Keratinocyte (primary cell): ENCODE measurements at places on chromosomes 6 and 20.
A peak's percentile ranks its signal among the peaks of the same experiment; 100 is the strongest.

- no peak for DNase-seq
These were observed 174.3 kb downstream of the TFAP2B start for GRCh38 chr6:50992704-50993625.

DNA sequence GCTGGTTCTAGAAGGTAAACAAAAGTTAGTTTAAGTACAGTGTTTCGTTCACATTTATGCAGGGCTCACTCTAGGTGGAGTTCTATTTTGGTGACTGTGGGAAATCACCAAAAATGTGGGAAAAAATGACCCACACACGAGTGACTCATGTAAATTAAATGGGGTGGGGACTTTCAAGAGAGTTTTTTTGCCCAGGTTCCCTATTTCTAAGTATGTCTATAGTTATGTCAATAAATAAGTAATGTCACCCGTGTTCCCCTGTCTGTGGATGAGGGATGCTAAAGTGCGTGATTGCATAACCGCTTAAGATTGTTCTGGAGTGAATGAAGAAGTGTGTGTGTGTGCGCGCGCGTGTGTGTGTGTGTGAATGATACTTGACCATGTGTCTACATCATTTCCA is 69.1 kb downstream of the MYB start:
- no peak for DNase-seq

DNA sequence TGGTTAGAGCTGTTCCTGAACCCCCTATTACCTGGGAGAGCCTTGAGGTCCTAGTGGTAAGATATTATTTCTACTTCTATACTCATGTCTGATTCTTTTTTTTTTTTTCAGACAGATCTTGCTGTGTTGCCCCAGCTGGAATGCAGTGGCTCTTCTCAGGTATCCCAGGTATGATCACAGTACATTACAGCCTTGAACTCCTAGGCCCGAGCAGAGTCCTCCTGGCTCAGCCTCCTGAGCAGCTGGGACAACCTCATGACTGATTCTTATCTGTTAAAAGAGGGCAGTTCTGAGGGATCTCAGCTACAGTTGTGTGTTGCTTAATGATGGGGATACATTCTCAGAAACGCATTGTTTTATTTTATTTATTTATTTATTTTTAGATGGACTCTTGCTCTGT is 30.2 kb downstream of the BAK1 start:
- DNase-seq, result no peak

DNA sequence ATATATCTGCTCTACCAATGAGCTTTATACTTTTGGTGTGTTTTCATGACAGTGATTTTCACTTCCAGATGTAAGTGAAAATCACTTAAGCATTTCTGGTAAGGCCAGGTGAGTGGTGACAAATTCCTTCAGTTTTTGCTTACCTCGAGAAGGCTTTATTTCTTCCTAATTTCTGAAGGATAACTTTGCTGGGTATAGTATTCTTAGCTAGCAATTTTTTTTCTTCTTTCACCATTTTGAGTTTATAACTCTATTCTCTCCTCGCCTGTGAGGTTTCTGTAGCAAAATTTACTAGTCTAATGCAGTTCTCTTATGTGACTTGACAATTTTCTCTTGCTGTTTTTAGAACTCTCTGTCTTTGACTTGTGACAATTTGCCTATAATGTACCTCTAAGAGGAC is 7.1 kb downstream of the FHL5 start:
- DNase-seq, result no peak

GRCh38 chr6:23584134-23584763 is 541.8 kb upstream of the NRSN1 start:
- DNase-seq, result no peak

- DNase-seq, result no peak
These were observed 14.3 kb upstream of the SPO11 start for GRCh38 chr20:57315083-57315975.

- no peak for DNase-seq
These were observed 40.3 kb downstream of the TRERF1 start for GRCh38 chr6:42411406-42411805.

DNA sequence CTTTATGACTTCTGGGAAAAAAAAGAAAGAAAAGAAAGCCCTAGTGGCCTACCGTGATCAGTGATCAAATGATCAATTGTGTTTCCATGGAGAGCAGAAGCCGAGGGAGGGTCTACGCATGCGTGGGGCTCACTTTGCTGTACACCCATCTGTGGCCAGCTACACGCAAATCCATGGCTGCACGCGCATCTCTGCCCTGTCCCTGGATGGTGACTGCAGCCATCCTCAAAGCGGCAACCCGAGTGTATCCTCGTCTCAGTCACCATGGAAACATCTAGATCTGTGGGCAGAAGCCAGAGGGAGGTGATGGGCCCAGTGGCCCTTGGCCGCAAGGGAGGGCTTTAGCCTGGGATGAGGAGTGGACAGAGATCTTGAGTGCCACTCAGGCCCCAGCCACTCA is 785 bp upstream of the ULBP3 start:
- DNase-seq, result no peak

DNA sequence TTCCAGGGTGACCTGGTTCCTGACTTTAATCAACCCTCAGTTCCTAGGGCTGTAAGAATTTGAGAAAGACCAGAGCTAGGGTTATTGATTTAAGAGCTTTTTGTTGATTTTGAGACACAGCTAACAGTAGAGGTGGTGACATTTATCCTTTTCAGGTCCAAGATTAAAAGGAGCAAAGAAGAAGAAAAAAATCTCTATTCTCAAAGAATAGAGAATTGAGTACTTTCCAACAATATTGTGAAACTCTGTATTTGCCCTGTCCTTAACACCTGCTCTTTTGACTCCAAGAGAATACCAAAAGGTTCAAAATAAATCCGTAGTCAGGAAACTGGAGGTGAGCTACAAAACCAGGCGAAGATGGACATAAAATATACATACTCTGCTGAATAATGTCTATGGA is 7.3 kb downstream of the PAQR8 start:
- no peak for DNase-seq

DNA sequence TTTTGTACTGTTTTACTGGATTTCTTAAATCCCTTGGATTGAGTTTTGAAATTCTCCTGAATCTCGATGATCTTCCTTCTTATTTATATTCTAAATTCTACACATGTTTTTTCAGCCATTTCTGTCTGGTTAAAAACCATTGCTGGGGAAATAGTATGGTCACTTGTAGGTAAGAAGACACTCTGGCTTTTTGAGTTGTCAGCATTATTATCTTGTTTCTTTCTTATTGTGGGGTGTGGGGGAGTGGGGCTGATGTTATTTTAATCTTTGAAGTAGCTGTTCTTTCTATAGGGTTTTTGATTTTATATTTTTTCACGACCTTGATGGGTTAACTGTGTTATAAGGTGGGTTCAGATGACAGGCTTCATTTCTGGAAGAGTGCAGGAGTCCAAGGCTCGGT is 37.4 kb upstream of the ADGRB3 start:
- no peak for DNase-seq

DNA sequence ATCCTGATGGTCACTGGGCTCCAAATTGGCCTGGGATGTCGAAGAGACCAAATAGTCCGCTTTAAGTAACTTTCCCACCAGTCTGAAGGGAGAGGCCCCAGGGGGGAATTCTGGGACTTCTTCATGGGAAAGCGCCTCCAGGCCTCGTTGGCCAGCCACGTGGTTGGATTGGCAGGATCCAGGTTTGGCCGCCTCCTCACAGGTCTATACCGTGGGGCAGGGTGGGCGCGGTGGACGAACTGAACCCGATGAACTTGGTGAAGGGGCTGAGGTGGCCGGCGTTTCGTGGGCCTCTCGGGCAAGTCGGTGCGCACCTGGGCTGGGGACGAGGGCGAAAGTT is 297 bp downstream of the POM121L2 start:
- no peak for DNase-seq

- DNase-seq, result peak; percentile 56
These were observed 116.5 kb upstream of the BMP2 start for GRCh38 chr20:6651016-6651415.

- no peak for DNase-seq
These were observed 12.0 kb upstream of the TRMT11 start for GRCh38 chr6:125974214-125974866.

DNA sequence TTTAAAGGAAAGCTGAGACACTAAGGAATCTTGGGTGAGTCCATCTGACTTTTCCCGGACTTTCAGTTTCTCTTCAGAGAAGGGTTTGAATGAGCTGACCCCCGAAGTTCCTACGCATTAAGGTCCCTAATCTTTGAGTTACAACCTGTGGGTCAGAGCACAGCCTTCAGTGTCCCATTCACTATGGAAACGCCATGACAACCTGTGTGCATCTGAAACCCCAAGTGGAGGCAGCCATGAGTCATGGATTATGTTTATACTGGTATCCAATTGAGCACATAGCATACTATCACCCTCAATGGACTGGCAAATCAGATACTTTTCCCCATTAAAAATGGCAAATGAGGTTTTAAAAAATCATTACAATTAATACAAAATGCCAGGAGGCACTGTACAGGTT is 11.4 kb downstream of the MYLK4 start:
- no peak for DNase-seq

DNA sequence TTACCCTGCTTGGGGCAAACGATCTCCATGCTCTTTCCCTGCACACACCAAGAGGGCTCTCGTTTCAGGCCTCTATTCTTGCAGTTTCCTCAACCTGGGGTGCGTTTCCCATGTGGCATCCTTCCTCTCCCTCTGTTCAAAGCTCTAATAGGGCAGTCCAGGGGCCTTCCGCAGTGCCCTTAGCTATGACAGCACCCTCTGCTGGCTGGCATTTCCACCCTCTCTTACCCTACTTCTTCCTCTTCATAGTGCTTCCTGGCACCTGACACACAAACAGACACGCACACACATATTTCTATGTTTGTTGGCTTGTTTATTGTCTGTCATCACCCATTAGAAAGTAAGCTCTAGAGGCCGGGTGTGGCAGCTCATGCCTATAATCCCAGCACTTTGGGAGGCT is 294.0 kb downstream of the CLIC5 start:
- no peak for DNase-seq

DNA sequence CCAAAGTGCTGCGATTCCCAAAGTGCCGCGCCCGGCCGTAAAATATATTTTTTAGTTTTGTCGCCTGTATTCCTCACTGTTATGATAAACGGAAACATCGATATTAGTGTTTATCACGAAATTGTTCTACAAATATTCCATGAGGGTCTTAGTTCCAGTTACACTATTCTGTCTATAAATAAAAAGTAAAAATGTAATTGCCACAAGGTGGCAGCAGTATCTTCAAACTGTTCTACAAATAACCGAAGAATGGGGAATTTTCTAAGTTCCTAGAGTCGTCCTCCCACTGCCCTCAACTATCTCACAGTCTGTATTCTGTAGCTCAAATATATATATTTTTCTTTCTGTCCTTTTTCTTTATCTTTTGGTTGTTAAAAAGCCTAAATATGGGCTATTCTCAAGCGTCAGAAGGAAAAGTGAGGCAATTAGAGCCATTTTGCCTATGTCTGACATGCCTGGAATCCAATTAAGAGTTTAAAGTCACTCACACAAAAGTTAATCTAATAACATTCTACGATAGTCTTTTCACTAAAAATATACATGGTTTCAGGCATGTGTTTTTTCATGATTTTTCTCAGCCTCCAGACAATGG is 14.2 kb upstream of the FAM162B start:
- DNase-seq, result no peak

DNA sequence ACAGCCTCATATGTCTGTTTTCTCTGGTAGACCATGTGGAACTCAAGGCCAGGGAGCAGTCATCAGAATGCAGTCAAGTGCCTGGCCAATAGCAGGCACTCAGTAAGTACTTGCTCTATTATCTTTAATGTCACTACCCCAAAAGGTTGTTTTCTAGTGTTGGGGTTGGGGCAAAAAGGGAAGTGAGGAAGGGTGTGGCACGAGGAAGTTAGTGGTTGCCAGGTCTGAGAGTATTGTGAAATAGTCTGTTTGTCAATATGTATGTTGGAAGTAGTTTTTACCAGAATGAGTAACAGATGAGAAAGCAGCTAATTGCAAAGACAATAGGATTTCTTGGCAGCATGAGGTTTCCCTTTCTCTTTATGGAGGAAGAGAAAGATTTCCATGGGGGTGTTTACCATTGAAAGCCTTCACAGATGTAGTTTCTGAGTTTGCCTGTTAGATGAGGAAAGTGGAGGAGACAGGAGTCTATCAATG is 59.5 kb upstream of the ARMH2 start:
- no peak for DNase-seq

- DNase-seq, result no peak
These were observed 37.2 kb upstream of the CALHM6 start for GRCh38 chr6:116424001-116424400.

DNA sequence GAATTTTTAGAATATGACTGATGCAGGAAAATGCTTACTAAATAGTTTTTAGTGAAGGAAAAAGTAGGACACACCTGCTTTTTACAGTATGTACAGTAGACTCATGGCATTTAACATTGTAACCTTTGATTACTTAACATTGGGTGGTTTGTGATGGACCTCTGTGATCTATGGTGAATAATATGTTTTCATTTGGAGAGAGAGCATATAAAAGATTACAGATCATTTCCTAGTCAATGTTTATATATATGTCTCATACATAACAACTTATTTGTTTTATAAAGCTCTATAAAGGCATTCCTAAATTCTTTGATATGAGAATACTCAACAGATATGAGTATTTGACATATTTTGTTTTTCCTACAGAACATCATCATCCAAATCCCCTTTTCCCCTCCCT is 129.3 kb upstream of the PDE7B start:
- no peak for DNase-seq

DNA sequence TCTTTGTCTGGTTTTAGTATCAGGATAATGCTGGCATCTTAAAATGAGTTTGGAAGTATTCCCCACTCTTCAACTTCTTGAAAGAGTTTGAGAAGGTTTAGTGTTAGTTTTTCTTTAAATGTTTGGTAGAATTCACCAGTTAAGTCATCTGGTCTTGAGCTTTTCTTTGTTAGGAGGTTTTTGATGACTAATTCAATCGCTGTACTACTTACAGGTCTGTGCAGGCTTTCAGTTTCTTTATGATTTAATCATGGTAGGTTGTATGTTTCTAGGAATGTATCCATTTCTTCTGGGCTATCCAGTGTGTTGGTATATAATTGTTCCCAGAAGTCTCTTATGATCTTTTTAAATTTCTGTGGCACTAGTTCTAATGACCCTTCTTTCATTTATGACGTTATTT is 215.5 kb downstream of the LRFN2 start:
- peak; percentile 32 for DNase-seq

GRCh38 chr6:143288923-143289322 is 161.6 kb downstream of the ADAT2 start:
- no peak for DNase-seq

GRCh38 chr6:35152067-35152707 is 11.0 kb upstream of the TCP11 start:
- no peak for DNase-seq

DNA sequence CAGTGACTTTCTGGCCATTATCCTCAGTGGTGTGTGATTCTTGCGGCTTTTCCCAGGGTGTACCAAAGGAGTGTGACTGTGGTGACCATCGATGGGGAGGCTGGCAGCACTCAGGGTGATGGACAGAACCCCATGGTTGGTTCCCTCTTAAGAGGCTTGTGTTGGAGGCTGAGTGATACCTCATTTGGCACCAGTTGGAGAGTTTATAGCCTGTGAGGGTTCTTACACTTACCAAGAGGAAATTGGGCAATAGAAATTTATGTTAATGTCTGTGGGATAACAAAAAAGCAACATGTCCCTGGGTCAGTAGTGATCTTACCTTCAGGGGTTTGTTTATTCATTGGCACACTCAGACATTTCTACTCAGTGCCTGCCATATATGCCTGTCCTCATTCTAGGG is 37.2 kb downstream of the DAAM2 start:
- no peak for DNase-seq

- DNase-seq, result no peak
These were observed 764 bp downstream of the ZNF292 start for GRCh38 chr6:87155842-87156815.

GRCh38 chr6:140897349-140897748 is 1235.4 kb upstream of the GJE1 start:
- DNase-seq, result no peak
